Neuronal stem cell (in vitro differentiated cells): ENCODE measurements at places on chromosomes 2 and 18.

GRCh38 chr2:134352844-134353243, 99.0 kb downstream of the MGAT5 start:
- DNase-seq, result no peak

DNA sequence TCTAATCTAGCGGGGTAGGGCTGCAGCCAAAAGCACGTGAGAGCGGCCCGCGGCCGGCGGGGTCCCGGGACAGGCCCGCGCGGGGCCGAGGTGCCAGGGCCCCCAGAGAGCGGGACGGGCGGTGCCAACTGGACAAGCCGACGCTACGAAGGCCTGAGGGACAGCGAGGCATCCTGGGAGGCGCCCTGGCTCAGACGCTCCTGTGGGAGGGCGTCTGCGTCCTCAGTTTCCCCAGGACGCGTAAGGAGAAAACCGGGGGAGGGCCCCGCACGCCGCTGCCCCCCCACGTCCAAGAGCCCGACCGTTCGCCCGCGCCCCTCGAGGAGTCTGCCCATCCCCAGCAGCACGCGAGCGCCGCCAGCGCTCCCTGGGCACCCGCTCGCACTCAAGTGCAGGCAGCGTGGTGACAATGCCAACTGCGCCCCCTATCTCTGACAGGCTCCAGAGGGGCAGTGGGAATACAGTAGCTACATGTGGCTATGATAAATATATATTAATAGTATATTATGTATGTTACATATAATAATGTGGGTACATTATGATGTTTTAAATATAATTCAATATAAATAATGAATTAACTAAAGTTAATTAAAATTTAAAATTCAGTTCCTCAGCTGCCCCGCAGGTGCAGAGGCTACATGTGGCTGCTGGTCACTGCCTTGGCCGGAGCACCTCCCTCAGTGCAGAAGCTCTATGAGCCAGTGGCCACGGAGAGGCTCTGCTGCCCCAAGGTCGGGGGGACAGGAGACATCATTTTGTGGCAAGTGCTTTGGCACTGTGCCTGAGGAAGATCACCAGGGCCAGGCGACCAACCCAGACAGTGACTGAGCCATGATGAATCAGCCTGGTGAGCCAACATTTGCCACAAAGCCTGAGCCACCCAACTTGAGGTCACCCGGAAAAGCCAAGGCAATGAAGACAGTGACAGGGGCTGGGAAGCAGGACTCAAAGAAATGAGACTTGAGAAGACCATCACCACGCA, 5.5 kb upstream of the SFT2D3 start:
- DNase-seq, result no peak

- DNase-seq, result no peak
These were observed 172.5 kb upstream of the CREB1 start for GRCh38 chr2:207357216-207357615.

DNA sequence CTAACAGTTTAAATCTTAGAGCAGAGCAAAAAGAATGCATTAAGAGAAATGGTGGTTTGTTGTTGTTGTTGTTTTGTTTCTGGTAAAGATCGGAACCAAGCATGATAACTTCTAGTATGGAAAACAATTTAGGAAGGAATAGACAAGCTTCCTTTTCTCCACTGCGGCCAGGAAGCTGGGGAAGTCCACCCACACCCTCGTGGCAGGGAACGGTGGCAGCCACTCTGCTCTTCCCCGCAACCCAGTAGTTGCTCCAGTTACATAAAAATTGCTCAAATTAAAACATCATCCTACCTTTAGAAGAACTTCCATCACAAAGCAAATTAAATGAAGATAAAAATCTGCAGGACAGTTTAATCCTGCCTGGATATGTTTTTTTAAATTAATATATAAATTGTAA, 113.0 kb downstream of the RBMS1 start:
- no peak for DNase-seq
